ENCODE measurements at places on chromosomes 16 and 17. TPM values are rescaled to one million over a fixed set of nuclear protein-coding genes. Genes with fewer than 3 reads are reported as not detected.
A peak's percentile ranks its signal among the peaks of the same experiment; 100 is the strongest.

- no peak for DNase-seq
Measured at GRCh38 chr16:3454093-3454492, 10.6 kb downstream of the NAA60 start.

GRCh38 chr16:70480127-70481105 is 26.0 kb downstream of the FCSK start:
- no peak for DNase-seq

Gene PHOSPHO1
- 0.85 TPM for total RNA-seq

GRCh38 chr17:46024590-46024989 is 25.5 kb downstream of the STH start:
- DNase-seq, result no peak

GRCh38 chr17:42288803-42289610 is 709 bp downstream of the STAT5A start:
- peak; percentile 48 for DNase-seq

All from WTC11 (cell line).